ENCODE measurements at places on chromosomes 4 and X. TPM values are rescaled to one million over a fixed set of nuclear protein-coding genes. Genes with fewer than 3 reads are reported as not detected.

The EPHA5 gene
- polyA plus RNA-seq: 0.07 TPM

The RNF128 gene
- polyA plus RNA-seq: 9.1 TPM

The EXOC1L gene
- polyA plus RNA-seq: 0.07 TPM

The KIAA0232 gene
- polyA plus RNA-seq: 6.7 TPM

The CFP gene
- 1.5 TPM for polyA plus RNA-seq

The CNKSR2 gene
- 0.47 TPM for polyA plus RNA-seq
